ENCODE measurements at places on chromosomes 5 and 9.
A peak's percentile ranks its signal among the peaks of the same experiment; 100 is the strongest.

- no peak for DNase-seq
Measured at GRCh38 chr9:108053555-108054061, 564.0 kb upstream of the KLF4 start.

DNA sequence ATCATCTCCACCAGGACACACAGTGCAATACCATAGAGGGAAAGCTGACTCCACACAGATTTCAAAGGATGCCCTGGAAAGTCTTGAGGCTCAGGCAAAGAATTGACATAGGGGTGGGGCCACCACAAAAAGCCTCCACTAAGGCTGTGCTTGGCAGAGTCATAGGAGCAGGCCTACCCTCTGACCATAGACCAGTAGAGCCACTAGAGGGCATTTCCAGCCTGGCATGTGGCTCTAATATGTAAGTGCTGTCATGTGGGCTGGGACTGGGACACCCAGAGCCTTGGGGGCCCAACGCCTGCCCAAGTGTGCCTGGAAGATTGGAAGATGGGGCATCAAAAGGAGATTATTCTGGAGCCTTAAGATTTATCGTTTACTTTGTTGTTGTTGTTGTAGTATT, 726.0 kb downstream of the DNAH5 start:
- DNase-seq, result no peak

- no peak for DNase-seq
Measured at GRCh38 chr5:53403758-53404157, 76.7 kb upstream of the FST start.

- DNase-seq, result no peak
Measured at GRCh38 chr5:1432296-1432695, 12.9 kb downstream of the SLC6A3 start.

- peak; percentile 29 for DNase-seq
Measured at GRCh38 chr5:58860680-58861079, 277.8 kb downstream of the RAB3C start.

GRCh38 chr9:27504259-27504658, 19.8 kb upstream of the IFNK start:
- no peak for DNase-seq

DNA sequence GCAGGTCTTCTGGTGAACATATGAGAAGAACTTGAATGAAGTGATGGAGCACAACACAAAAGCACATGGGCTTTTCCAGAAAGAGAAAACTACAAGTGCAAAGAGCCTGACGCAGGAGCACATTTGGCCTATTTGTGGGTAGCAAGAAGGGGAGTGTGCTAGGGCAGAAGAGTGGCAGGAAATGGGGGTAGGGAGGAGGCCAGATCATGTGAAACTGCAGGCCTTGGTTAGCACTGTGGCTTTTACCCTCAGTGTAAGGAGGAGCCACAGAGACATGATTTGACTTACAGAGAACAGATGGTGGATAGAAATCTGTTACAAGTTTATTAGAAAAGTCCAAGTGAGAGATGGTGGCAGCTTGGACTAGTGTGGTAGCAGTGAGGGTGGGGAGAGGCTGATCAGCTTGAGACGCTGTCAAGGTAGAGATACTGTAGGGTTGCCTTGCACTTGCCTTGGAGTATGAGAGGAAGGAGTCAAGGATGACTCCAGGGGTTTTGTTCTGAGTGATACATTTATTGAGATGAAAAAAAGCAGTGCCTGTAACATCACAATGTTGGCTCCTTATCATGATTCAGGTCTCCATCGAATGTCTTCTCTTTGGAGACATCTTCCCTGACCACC, 126.7 kb downstream of the PPP2R2B start:
- DNase-seq, result no peak

- DNase-seq, result peak; percentile 62
Measured at GRCh38 chr9:108813951-108814601, 41.7 kb downstream of the ACTL7B start.

GRCh38 chr5:64417390-64417789, 88.4 kb upstream of the RGS7BP start:
- DNase-seq, result no peak

- no peak for DNase-seq
Measured at GRCh38 chr5:169862391-169862811, 117.9 kb downstream of the INSYN2B start.

DNA sequence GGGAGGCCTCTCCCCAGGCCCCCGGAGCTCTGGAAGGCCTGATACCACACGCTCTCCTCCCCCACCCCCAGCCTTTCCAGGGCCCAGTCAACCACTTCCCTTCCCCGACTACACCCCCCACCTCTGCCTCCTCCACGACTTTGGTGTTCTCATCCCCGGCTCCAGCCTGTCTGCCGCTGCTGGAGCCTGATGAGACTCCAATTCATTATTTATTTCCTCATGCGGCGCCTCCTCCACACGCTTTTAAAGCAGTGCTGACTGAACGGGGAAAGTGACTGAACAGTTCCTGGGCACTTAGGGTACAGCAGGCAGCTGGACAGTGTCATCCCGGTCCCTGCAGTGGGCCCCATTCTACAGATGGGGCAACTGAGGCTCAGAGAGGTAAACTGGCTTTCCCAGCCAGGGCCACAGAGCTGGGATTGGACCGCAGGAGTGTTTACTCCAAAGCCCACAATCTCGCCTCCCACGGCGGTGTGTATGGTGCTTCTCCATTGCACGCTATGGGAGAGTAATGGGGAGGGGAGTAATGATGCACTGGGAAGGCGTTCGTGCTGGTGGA, 15.9 kb upstream of the RPL26L1 start:
- DNase-seq, result peak; percentile 40

- peak; percentile 43 for DNase-seq
Measured at GRCh38 chr5:126544087-126544740, 50.8 kb downstream of the ALDH7A1 start.

- no peak for DNase-seq
Measured at GRCh38 chr5:80249901-80250300, 5.9 kb downstream of the SERINC5 start.

DNA sequence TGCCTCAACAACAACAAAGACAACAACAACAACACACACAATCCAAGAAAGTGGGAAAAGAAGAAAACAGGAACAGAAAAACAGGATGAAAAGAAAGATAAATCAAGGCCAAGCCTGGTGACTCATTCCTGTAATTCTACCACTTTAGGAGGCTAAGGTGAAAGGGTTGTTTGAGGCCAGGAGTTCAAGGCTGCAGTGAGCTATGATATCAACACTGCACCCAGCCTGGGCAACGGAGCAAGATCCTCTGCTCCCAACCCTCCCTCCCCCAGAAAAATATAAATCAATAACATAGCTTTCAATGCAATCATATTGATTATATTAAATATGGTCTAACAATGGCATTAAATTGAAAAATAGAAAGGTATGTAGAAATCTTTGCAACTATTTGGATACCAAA, 32.1 kb downstream of the CENPK start:
- no peak for DNase-seq

GRCh38 chr5:176716320-176716719, 69.0 kb downstream of the TSPAN17 start:
- DNase-seq, result no peak

- DNase-seq, result no peak
Measured at GRCh38 chr5:66744040-66744439, 147.8 kb downstream of the MAST4 start.

DNA sequence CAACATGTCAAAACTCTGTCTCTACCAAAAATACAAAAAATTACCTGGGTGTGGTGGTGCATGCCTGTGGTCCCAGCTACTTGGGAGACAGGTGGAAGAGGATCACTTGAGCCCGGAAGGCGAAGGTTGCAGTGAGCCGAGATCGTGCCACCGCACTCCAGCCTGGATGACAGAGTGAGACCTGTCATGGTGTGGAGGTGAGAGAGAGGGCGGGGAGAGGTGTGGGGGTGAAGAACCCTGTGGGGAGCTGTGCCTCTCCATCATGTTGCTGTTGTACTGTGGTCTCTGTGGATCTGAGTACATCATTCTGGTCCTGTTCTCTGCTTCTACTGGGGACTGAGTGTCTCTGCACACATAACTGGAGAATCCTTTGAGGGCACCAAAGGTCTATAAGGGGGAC, 11.3 kb upstream of the SLC34A1 start:
- DNase-seq, result no peak

- no peak for DNase-seq
Measured at GRCh38 chr5:67807439-67807888, 408.1 kb upstream of the PIK3R1 start.

- DNase-seq, result no peak
Measured at GRCh38 chr5:177194268-177194667, 60.7 kb downstream of the NSD1 start.

- DNase-seq, result no peak
Measured at GRCh38 chr5:88483964-88484672, 215.5 kb upstream of the TMEM161B start.

DNA sequence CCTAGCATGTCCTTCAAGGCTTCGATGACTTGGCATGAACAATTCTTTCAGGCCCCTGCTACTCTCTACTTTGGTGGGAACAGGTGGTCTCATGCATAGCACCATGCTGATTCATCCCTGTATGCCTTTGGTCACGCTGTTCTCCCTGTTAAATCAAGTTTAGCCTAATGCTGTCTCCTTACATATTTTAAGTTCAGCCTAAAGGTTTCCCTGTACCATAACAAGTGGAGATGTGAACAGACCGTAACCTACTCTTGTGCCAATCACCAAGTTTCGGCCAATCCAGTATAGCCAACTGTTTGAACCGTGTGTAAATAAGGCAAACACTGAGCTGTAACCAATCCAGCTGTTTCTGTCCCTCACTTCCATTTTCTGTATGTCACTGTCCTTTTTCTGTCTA, 8.0 kb downstream of the GAS1 start:
- no peak for DNase-seq

DNA sequence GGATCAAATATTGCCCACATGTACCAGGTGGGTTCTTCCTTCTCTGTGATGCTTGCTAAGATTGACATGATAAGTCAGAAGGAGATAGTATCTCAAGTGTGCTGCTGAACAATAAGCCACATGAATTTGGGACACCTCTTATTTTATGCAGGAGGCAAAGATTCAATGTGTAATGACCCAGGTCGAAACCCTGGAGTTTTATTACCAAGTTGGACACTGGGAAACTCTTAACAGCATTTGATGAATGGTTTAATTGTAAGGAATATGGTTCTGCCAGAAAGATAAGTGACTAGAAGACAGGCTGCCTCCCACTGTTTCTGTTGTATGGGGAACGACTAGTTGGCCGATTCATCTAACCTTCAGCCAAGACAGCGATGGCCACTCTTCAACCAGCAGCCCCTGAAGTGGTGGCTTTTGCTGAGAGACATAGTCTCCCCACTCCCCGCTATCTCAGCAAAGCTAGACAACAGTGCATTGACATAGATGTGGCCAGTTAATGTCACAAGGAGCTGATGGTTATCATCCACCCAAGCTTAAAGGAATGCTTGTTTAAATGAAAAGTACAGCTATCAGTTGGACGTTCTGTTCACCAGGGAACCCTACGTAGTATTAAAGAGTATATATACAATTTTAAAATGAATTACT, 407.7 kb downstream of the KDM4C start:
- no peak for DNase-seq

DNA sequence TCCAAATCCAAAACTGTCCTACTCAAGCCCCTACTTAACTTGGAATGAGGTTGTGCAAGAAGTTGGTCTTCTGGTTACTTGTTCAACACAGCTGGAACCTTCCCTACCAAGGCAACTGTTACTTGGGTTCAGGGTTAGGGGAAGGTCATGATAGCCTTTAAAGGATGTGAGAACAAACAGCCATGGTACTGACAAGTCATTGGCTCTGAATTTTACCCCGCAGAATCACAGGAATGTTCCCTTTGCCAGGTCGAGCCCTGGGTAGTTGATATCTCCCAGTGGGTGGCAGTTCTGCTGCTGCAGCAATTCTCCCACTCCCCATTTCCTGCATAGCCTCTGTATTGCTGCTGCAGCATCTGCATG, 396.1 kb upstream of the MPDZ start:
- no peak for DNase-seq

GRCh38 chr9:105259731-105260612, 15.5 kb downstream of the SLC44A1 start:
- peak; percentile 33 for DNase-seq

GRCh38 chr9:31146485-31147166, 1237.8 kb upstream of the ACO1 start:
- no peak for DNase-seq

GRCh38 chr5:7902666-7903625, 34.0 kb downstream of the MTRR start:
- DNase-seq, result no peak

DNA sequence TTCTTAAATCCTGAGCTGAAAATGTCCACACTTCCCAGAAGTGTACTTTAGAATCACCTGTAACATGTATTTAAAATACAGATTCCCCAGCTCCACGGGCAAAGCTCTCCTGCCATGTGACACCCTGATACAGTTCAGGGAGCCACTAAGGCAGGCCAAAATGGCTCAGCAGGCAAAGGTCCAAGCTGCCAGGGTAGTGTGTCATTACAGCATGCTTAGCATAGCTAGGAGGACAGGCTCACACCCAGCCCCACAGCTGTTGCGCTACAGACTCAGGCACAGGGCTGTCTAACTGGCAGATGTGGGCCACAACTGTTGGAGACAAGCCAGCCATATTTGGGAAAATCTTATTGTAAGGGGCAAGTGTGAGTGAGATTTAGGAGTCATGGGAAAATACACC, 73.0 kb downstream of the C9orf85 start:
- no peak for DNase-seq

DNA sequence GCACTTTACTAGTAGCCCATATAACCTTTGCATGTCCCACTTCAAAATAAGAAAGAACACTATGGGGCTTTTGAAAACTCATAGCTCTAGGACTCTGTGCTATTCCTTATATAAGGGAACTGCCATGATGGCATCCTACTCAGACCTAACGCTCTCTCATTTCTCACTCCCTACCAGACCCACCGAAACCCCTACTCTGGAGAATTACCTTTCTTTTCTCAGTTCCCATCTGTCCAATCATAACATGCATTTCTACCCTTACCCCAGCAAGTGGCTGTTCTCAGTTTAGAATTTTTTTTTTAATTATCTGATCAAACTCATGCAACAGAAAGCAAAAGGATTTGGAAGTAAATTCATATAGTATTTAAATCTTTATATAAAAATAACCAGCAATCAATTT, 27.3 kb downstream of the CARNMT1 start:
- DNase-seq, result no peak

Measured in suppressor macrophage treated with lipopolysaccharide for 4 hours (primary cell).